ENCODE measurements at places on chromosomes 13 and 19.
A peak's percentile ranks its signal among the peaks of the same experiment; 100 is the strongest.

GRCh38 chr13:73224703-73225102 is 165.9 kb downstream of the KLF5 start:
- H3K4me1 ChIP-seq = no peaks in the 10 kb centered on the region
- H3K27me3 ChIP-seq = no peaks in the 10 kb centered on the region
- H3K4me3 ChIP-seq = no peak overlapping the region
- H3K27ac ChIP-seq = no peak overlapping the region
- H3K36me3 ChIP-seq = no peaks in the 10 kb centered on the region

DNA sequence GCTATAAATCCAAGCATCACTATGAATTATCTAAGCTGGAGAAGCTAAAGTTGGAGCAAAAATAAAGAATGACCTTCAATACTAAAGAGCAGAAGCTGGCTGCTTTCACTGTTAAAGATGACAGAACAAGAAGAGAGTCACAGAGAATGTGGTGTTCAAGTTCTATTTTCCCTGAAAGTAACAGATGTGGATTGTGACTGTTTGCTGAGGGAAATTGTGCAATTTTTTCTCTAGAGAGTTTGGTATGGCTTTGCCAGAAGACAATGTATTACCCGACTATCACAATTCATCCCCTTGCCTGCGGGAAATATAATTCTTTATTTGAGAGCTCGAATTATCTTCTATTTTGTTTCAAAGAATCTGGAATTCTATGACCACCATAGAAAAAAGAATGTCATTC is 83.1 kb downstream of the TNFSF13B start:
- no peak overlapping the region for H3K4me3 ChIP-seq
- DNase-seq = no peak
- no peaks in the 10 kb centered on the region for H3K27me3 ChIP-seq
- no peaks in the 10 kb centered on the region for H3K4me1 ChIP-seq
- no peak overlapping the region for H3K27ac ChIP-seq
- no peaks in the 10 kb centered on the region for H3K36me3 ChIP-seq

GRCh38 chr13:30898070-30898469 is 8.0 kb upstream of the MEDAG start:
- no peaks in the 10 kb centered on the region for H3K27me3 ChIP-seq
- peaks cover 46% of the 10 kb centered on the region for H3K4me1 ChIP-seq
- no peaks in the 10 kb centered on the region for H3K36me3 ChIP-seq
- H3K4me3 ChIP-seq = no peak overlapping the region
- DNase-seq = no peak

GRCh38 chr19:41350735-41351338 is 2.9 kb downstream of the TGFB1 start:
- peaks cover 52% of the 10 kb centered on the region for H3K4me1 ChIP-seq
- no peak for DNase-seq
- no peaks in the 10 kb centered on the region for H3K36me3 ChIP-seq
- H3K27ac ChIP-seq = peak overlapping the region; percentile 83
- H3K4me3 ChIP-seq = peak overlapping the region; percentile 66

GRCh38 chr19:42113641-42114348 is 18.5 kb downstream of the POU2F2 start:
- DNase-seq = no peak
- H3K27ac ChIP-seq = peak overlapping the region; percentile 33
- H3K36me3 ChIP-seq = no peaks in the 10 kb centered on the region
- H3K4me1 ChIP-seq = no peaks in the 10 kb centered on the region
- no peaks in the 10 kb centered on the region for H3K27me3 ChIP-seq

- no peak overlapping the region for H3K4me3 ChIP-seq
- no peaks in the 10 kb centered on the region for H3K36me3 ChIP-seq
- H3K4me1 ChIP-seq = no peaks in the 10 kb centered on the region
Observed at GRCh38 chr13:91567485-91568207, 169.2 kb downstream of the GPC5 start.

- H3K4me3 ChIP-seq = no peak overlapping the region
- H3K27ac ChIP-seq = no peak overlapping the region
- H3K27me3 ChIP-seq = peaks cover 7% of the 10 kb centered on the region
- H3K36me3 ChIP-seq = no peaks in the 10 kb centered on the region
Observed at GRCh38 chr19:29508181-29508580, 17.6 kb upstream of the VSTM2B start.

DNA sequence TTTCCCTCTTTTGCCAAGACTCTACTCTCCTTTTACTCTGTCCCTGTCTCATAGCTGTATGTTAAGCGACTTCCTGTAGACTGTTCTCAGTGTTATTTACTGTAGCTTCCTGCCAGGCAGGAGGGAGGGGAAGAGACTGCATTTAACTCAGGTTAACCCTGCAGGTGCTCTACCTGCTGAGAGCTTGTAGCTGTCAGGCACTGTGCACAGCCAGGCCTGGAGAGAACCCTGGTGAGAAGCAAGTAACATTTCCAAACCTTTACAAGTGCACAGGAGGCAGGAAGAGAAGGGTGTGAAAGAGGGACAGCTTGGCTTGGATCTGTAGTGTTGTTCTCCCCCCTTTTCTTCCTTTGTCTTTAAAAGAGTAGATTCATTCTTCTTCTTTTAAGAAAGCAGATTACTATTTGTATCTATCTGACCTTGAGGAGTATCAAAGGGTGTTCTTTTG is 167.1 kb downstream of the LMO7 start:
- no peaks in the 10 kb centered on the region for H3K36me3 ChIP-seq
- H3K4me1 ChIP-seq = no peaks in the 10 kb centered on the region
- no peaks in the 10 kb centered on the region for H3K27me3 ChIP-seq
- no peak for DNase-seq
- H3K4me3 ChIP-seq = no peak overlapping the region
- H3K27ac ChIP-seq = no peak overlapping the region

GRCh38 chr13:49062297-49062896 is 86.7 kb downstream of the FNDC3A start:
- H3K27ac ChIP-seq = no peak overlapping the region
- H3K4me3 ChIP-seq = no peak overlapping the region
- H3K27me3 ChIP-seq = no peaks in the 10 kb centered on the region
- no peak for DNase-seq
- H3K4me1 ChIP-seq = peaks cover 7% of the 10 kb centered on the region

GRCh38 chr13:108020027-108020426 is 195.3 kb downstream of the LIG4 start:
- H3K27me3 ChIP-seq = no peaks in the 10 kb centered on the region
- no peak overlapping the region for H3K4me3 ChIP-seq
- H3K27ac ChIP-seq = no peak overlapping the region

GRCh38 chr13:112062571-112063570 is 4.1 kb upstream of the SOX1 start:
- DNase-seq = no peak
- no peak overlapping the region for H3K4me3 ChIP-seq
- peaks cover 4% of the 10 kb centered on the region for H3K4me1 ChIP-seq
- H3K27me3 ChIP-seq = peaks cover 94% of the 10 kb centered on the region
- H3K36me3 ChIP-seq = no peaks in the 10 kb centered on the region

GRCh38 chr19:32800191-32800590 is 69.4 kb downstream of the SLC7A9 start:
- no peaks in the 10 kb centered on the region for H3K4me1 ChIP-seq
- DNase-seq = no peak
- H3K36me3 ChIP-seq = no peaks in the 10 kb centered on the region
- H3K27me3 ChIP-seq = no peaks in the 10 kb centered on the region
- H3K27ac ChIP-seq = no peak overlapping the region
- no peak overlapping the region for H3K4me3 ChIP-seq

DNA sequence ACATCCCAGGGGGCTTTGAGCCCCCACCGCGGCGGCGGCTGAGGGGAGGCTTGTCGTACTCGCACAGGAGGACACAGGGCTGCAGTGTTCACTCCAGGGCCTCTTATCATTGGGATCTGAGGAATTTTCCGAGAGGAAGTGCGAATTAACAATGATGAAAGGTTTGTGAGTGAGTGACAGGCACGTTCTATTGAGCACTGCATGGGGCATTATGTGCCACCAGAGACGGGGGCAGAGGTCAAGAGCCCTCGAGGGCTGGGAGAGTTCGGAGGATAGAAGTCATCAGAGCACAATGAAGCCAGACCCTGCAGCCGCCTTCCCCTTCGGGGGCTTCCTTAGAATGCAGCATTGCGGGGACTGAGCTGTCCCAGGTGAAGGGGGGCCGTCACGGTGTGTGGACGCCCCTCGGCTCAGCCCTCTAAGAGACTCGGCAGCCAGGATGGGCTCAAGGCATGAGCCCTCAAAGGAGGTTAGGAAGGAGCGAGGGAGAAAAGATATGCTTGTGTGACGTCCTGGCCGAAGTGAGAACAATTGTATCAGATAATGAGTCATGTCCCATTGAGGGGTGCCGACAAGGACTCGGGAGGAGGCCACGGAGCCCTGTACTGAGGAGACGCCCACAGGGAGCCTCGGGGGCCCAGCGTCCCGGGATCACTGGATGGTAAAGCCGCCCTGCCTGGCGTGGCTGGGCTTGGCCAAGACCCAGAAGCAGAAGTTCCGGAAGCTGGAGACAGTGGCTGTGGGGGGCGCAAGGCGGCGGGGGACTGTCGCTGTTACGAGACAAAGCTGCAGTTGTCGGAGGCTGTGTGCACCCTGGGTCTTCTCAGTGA is 53.9 kb downstream of the MCF2L start:
- H3K4me1 ChIP-seq = no peaks in the 10 kb centered on the region
- no peaks in the 10 kb centered on the region for H3K36me3 ChIP-seq
- H3K27me3 ChIP-seq = no peaks in the 10 kb centered on the region
- no peak for DNase-seq
- H3K27ac ChIP-seq = no peak overlapping the region

DNA sequence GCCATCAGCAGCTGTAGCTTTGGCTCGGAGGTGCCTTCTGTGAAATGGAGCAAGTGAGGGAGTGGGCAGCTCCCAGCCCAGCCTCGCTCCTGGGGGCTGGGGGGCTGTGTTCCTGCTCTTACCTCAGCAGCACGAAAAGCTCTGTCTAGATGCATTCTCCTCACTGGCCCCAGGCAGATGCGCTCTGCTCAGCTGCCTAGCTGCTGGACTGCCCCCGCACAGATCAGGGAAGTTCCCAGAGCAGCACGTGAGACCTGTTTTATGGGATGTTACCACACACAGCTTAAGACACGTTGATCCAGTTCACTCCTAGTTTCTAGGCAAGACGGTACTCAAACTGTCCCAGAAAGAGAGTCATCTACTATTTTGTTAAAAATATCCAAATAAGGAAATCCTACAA is 13.6 kb downstream of the LCP1 start:
- no peaks in the 10 kb centered on the region for H3K4me1 ChIP-seq
- no peak overlapping the region for H3K27ac ChIP-seq
- H3K27me3 ChIP-seq = no peaks in the 10 kb centered on the region
- no peaks in the 10 kb centered on the region for H3K36me3 ChIP-seq

GRCh38 chr13:39821977-39822376 is 166.5 kb downstream of the COG6 start:
- no peaks in the 10 kb centered on the region for H3K36me3 ChIP-seq
- H3K4me1 ChIP-seq = no peaks in the 10 kb centered on the region
- no peak for DNase-seq
- H3K27ac ChIP-seq = no peak overlapping the region

GRCh38 chr19:28176193-28176592 is 1036.8 kb downstream of the UQCRFS1 start:
- no peak for DNase-seq
- H3K27me3 ChIP-seq = no peaks in the 10 kb centered on the region
- no peaks in the 10 kb centered on the region for H3K4me1 ChIP-seq
- H3K36me3 ChIP-seq = no peaks in the 10 kb centered on the region
- H3K27ac ChIP-seq = no peak overlapping the region

- no peaks in the 10 kb centered on the region for H3K4me1 ChIP-seq
- no peak overlapping the region for H3K4me3 ChIP-seq
- no peak overlapping the region for H3K27ac ChIP-seq
- no peaks in the 10 kb centered on the region for H3K36me3 ChIP-seq
Observed at GRCh38 chr13:112982281-112983041, 13.4 kb downstream of the MCF2L start.

DNA sequence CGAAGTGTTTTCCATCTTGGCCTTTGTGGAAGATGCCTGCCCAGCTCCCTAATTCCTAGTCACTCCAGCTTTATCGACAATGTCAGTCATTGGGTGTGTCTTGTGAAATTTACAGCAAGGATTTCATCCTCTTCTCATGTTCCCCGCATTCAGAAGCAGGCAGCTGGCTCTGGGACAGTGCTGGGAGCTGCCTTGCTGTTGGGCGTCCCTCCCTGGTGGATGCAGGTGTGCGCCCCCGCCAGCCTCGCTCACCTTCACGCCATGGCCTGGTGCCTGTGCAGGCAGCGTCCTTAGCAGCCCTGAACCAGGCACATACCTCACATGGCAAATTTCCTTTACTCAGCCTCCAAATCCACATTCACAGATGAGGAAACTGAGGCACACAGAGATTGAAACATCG is 39.7 kb upstream of the TFDP1 start:
- no peaks in the 10 kb centered on the region for H3K4me1 ChIP-seq
- H3K27me3 ChIP-seq = no peaks in the 10 kb centered on the region
- H3K27ac ChIP-seq = peak overlapping the region; percentile 7

- H3K4me1 ChIP-seq = peaks cover 8% of the 10 kb centered on the region
- H3K27me3 ChIP-seq = no peaks in the 10 kb centered on the region
- H3K4me3 ChIP-seq = peak overlapping the region; percentile 95
- H3K36me3 ChIP-seq = no peaks in the 10 kb centered on the region
- no peak overlapping the region for H3K27ac ChIP-seq
- DNase-seq = no peak
Observed at GRCh38 chr13:48977973-48978372, 2.3 kb downstream of the FNDC3A start.

DNA sequence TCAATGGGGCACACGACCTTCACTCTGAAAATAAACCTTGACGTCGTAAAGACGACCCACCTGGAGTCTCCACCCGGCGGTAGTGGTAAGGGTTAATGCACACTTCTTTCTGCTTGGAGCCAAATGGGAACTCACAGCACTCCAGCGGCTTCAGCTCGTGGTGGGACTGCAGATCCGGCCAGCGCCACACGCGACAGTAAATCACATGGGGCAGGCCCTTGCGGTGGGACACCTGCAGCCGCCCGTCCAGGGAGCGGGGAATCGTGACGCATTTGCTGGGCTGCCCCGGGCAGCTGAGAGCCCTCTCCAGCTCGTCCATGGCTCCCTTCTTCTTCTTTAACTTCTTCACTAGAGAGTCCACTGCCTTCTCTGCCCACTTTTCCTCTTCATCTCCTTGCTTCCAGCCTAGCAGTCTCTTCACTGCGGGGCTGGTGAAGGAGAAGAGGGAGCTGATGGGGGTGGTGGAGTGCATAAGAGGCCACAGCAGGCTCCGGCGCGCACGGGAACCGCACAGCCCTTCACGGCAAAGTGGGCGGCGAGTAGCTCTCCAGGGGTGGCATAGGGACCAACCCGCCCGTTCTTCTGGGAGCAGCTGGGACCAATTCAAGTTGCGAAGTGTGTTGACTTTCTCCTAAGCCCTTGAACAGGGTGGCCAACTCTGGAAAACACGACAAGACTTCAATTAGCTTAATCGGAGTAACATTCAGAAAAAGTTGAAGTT is 40.7 kb downstream of the SMAD9 start:
- DNase-seq = no peak
- H3K4me1 ChIP-seq = no peaks in the 10 kb centered on the region
- H3K4me3 ChIP-seq = no peak overlapping the region
- H3K27ac ChIP-seq = no peak overlapping the region

DNA sequence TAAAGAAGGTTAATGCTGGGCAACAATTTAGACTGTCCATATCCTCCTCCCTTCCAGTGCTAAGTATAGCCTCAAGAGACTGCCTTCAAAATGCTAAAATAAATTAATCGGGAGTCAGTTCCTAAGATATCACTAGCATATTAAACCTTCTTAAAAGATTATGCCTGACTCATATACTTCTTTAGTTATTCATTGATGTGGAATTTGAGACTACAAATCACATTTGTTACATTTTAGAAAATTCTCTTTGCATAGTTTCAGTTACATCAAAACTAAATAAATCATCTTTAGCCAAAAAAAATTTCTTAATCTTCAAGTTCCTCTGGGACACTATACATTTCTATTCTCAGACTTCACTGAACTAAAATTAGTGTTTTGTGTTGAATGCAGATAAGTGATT is 769.1 kb downstream of the PCDH9 start:
- H3K4me1 ChIP-seq = no peaks in the 10 kb centered on the region
- H3K27ac ChIP-seq = no peak overlapping the region
- no peaks in the 10 kb centered on the region for H3K27me3 ChIP-seq
- H3K4me3 ChIP-seq = no peak overlapping the region
- no peaks in the 10 kb centered on the region for H3K36me3 ChIP-seq
- no peak for DNase-seq

Measured in tibial nerve (tissue), 4 donors.